Hematopoietic multipotent progenitor cell treated with erythropoietin and hydrocortisone succinate and interleukin-3 and kit ligand, for 17 days (in vitro differentiated cells): ENCODE measurements at places on chromosomes 4 and X.

DNA sequence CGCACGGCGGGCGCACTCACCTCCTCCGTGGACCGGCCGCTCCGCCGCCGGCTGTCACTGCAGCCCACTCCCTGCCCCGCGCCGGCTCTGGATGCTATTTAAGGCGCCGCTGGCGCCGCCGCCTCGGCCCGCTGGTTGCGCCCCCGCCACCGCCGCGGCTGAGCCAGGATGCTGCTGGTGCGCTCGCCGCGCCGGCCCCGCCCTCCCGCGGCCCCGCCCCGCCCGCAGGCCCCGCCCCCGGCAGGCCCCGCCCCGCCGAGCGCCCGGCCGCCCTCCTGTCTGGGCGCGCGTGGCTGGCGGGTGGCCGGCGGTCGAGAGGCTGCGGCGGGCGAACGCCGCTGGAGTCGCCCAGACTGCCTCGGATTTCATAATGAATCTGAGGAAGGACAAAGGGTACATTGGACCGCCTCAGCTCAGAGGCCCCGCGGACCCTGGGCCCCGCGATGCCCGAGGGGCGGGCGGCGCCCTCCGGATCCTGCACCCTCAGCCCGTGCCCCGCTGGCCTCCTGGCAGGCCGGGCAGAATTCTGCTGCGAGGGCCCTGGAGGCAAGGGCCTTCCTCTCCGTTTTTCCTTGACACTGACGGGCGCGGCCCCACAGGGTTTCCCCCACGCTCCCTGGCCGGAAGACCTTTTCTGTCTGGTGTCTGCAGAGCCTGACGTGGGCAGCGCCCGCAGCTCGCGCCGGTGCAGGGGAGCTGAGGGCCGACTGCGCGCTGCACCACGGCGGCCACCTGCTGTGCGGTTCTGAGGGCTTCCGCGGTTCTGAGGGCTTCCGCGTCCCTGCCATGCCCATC is at the start of gene ACSL1:
Gene ACSL1, minus strand, starts transcription at position 73 of the 795 bp plus-strand sequence. CDS start 22,454 bp downstream, outside the sequence.
- peak; percentile 80 for DNase-seq

DNA sequence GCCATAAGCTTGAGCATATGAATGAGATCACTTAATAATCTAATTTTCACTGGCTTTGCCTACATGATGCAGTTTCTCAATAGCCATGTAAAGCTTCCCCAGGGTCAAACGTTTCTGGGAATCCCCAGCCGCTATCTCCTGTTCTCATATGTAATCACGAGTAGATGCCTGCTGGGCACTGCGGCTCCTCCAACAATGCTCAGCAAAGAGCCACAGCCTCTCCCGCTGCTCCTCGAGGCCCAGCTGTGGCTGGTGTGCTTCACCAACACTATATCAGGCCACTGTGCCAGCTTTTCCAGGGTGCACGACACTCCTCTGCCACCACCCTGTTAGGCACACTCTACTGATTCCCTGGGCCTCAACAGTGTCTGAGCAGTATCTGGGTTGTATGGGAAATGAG is 78.3 kb upstream of the RASGEF1B start:
- no peak for DNase-seq

DNA sequence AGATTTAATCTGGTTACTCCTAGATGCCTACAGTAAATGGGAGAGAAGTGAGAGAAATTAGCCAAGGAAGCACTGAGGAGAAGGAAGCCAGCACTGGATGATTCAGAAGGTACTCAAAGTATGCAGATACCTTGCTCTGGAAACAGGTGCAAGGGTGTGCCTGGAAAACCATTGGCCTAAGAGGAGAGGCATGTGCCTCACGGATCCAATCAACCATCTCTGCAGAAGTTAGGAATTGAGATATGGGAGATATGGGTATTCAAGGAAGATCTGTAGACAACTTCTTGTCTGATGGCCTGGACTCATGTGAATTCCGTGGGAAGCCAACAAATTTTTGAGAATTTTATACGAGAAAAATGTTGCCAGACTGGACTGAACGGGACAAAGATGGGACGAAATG is 4.7 kb downstream of the H2BW1 start:
- DNase-seq = no peak

- no peak for DNase-seq
These were observed 19.4 kb downstream of the TMSB4X start for GRCh38 chrX:12994321-12994720.

GRCh38 chr4:89108091-89108490 is 3.2 kb upstream of the TIGD2 start:
- DNase-seq = no peak

GRCh38 chr4:78480286-78480685 is 71.3 kb upstream of the ANXA3 start:
- no peak for DNase-seq

GRCh38 chr4:106671716-106672115 is 303.1 kb upstream of the GIMD1 start:
- DNase-seq = no peak

DNA sequence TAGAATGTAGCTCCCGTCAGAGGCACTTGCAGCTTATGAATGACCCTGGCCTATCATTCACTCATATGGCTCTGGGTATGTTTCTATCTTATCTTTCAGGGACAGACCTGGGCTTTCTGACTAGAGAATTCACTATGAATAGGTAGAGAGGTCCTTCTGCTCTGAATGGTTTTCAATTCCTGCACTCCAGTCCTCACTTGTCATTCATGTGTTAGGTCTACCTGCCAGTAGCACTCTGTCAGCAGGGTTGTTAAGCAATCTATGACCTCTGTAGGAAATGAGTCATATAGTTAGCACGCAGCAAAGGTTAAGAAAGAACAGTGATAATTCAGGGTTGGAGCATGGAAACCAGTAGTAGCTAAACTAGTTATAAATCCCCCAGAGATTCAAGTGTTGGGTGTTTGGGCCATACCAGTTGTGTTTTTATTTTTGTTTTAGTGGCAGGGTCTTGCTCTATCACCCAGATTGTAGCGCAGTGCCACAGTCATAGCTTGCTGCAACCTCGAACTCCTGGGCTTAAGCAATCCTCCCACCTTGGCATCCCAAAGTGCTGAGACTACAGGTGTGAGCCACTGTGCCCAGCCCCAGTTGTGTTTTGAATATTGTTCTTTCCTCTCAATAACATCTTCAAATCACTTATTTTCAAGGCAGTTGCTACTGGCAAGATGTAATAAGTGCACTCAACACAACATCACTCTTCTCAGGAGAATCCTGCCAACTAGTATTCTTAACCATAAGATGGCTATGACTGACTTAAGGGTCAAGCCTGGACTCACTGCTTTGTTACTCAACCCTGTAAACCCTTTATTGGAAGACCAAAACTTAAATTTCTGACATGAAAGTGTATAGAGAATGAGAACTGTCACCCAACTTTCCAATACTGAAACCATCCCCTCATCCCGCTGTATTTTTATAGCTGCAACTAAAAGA is 25.1 kb downstream of the ARL13A start:
- no peak for DNase-seq

- DNase-seq = no peak
These were observed 39.4 kb downstream of the ADH7 start for GRCh38 chr4:99395595-99396364.

- no peak for DNase-seq
These were observed 61.8 kb downstream of the BMPR1B start for GRCh38 chr4:94819371-94820168.

GRCh38 chr4:129218360-129218759 is 122.4 kb downstream of the C4orf33 start:
- no peak for DNase-seq

- no peak for DNase-seq
These were observed at the start of gene RNF212 for GRCh38 chr4:1113311-1114009. TSS of gene RNF212 (minus strand) at chr4:1113564. CDS start at chr4:1113464, 100 bp downstream.

DNA sequence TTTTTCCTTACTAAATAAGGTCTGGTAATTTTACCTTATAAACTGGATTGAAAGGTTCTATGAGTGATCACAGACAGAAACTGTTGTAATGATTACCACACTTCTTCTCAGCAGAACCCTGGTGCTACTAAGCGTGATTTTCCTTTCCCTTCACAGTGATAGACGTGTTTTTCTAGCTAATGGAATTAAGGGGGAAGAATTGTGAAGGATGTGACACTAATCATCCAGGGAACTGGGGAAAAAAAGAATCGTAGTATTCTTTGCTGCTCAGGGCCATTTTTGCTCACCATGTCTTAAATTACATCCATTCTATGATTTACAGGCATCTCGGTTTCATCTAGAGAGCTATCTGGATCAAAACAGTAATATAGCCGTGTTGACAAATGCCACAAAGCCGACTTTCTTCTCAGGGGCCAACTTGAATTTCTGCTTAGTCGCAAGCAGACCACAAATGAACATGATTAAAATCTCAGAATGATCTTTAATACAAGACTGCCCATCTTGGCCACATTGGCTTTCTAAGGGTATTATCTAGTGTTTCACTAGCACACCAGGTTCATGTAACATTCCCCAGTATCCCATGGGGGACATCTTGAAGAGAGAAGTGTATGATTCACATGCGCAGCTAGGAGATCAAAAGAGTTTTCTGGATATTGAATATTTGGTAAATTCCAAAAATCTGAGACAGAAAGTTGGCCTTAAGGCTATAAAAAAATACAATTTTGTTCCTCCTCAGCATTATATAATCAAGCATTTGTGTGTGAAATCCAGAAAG is 154.0 kb downstream of the UGT8 start:
- DNase-seq = no peak

GRCh38 chr4:105900541-105900940 is 5.3 kb downstream of the NPNT start:
- no peak for DNase-seq

- DNase-seq = no peak
These were observed 87.2 kb downstream of the IL13RA2 start for GRCh38 chrX:114930227-114930626.

DNA sequence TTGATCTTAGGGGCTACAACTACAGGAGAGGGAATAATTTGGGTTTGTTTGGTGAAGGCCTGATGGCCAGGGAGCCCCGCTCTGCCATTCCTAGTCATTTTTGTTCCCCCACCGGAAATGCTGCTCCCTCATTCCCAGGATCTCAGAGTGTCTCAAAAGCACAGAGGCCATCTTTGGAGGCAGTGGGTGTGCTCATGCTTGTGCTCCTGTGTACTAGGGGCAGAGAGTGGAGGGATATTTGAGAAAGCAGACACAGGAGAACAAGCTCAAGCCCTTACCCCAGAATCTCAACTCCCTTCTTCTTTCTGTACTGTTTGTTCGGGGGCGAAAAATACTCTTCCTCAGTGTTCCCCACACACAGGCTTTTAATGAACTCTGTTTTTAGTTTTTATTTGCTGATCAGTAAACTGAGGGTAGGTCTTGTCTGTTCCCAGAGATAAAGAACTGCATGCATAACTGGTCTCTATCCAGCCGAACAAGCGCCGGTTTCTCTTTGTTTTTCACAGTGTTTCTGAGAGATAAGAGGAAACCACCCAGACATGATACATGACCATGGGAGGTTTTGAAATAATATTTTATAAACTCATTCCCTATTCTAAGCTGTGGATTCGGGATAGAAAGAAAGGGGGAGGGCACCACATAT is 32.9 kb upstream of the XK start:
- peak; percentile 67 for DNase-seq

GRCh38 chrX:115940888-115941332 is 229.6 kb upstream of the AGTR2 start:
- DNase-seq = no peak

GRCh38 chr4:90165883-90166282 is 38.7 kb downstream of the CCSER1 start:
- DNase-seq = no peak
